Cardiac atrium fibroblast (primary cell): ENCODE measurements at places on chromosomes 11 and 22. TPM values are rescaled to one million over a fixed set of nuclear protein-coding genes. Genes with fewer than 3 reads are reported as not detected.

KCNK4 gene
- total RNA-seq = not detected in 2 replicates

DYNC2H1 gene
- total RNA-seq = 12.5 and 13.4 TPM in 2 replicates

SAA4 gene
- total RNA-seq = not detected in 2 replicates

OR8B3 gene
- total RNA-seq = not detected in 2 replicates

CCDC73 gene
- not detected in 2 replicates for total RNA-seq

CTR9 gene
- total RNA-seq = 12.3 and 23.0 TPM in 2 replicates

FUT4 gene
- 2.9 and 3.2 TPM in 2 replicates for total RNA-seq

RAB38 gene
- 0.18 and 3.1 TPM in 2 replicates for total RNA-seq

NXF1 gene
- 19.3 and 20.2 TPM in 2 replicates for total RNA-seq

C22orf15 gene
- total RNA-seq = not detected in 2 replicates

OR51I1 gene
- not detected in 2 replicates for total RNA-seq

KRTAP5-10 gene
- not detected in 2 replicates for total RNA-seq

IRAG1 gene
- 3.1 and 4.0 TPM in 2 replicates for total RNA-seq

ETS1 gene
- total RNA-seq = 66.3 and 69.0 TPM in 2 replicates

TRIM29 gene
- not detected in 2 replicates for total RNA-seq

SPON1 gene
- 30.7 and 52.2 TPM in 2 replicates for total RNA-seq
